Stimulated activated CD8-positive, alpha-beta memory T cell treated with anti-CD3 and anti-CD28 coated beads, Interleukin-2, amount 100 ng/mL, for 1 hour (primary cell): ENCODE measurements at places on chromosomes 12 and 14.

- no peak for DNase-seq
Observed at GRCh38 chr12:123164710-123165261, 13.9 kb upstream of the PITPNM2 start.

DNA sequence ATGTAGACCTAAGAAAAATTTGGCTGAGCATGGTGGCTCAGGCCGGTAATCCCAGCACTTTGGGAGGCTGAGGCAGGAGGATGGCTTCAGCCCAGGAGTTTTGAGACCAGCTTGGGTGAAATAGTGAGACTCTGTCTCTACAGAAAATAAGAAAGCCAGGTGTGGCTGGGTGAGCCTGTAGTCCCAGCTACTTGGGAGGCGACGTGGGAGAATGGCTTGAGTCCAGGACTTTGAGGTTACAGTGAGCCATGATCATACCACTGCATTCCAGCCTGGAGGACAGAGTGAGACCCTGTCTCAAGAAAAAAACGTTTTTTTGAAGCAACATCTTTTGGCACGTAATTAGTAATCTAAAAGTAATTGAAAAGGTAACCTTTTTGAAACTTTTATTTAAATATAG is 70.9 kb downstream of the FERMT2 start:
- DNase-seq = no peak

- no peak for DNase-seq
Observed at GRCh38 chr12:108611884-108612415, 14.1 kb upstream of the TMEM119 start.

- no peak for DNase-seq
Observed at GRCh38 chr14:20988717-20989470, 886 bp upstream of the METTL17 start.

GRCh38 chr12:56333197-56333678 is 562 bp downstream of the PAN2 start:
- DNase-seq = no peak

GRCh38 chr12:77925536-77926108 is 94.9 kb downstream of the NAV3 start:
- no peak for DNase-seq

GRCh38 chr12:10015450-10015849 is 5.0 kb downstream of the CLEC12B start:
- no peak for DNase-seq

DNA sequence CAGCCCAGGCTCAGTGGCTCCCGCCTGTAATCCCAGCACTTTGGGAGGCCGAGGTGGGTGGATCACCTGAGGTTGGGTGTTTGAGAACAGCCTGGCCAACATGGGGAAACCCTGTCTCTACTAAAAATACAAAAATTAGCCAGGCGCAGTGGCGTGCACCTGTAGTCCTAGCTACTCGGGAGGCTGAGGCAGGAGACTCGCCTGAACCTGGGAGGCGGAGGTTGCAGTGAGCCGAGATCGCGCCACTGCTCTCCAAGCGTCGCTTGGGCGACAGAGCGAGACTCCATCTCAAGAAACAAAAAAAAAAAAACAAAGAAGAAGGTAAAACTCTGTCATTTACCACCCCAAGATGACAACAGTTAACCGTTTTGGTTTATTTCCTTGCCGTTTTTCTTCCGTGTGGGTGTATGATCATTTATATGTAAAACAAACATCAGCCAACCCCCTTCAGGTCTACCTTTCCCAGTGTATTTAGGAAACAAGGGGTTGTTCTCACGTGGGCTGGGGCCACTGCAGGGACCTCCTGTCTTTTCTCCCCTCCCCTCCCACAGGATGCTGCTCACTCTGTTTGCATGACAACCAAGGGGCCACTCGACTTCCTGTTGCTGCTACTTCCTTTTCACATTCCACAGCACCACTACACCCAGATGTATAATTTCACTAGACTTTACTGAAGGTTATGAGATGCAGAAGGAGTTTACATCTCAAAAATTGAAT is 13.6 kb downstream of the TTC9 start:
- peak; percentile 34 for DNase-seq

- no peak for DNase-seq
Observed at GRCh38 chr12:50771409-50771808, 7.5 kb downstream of the ATF1 start.

DNA sequence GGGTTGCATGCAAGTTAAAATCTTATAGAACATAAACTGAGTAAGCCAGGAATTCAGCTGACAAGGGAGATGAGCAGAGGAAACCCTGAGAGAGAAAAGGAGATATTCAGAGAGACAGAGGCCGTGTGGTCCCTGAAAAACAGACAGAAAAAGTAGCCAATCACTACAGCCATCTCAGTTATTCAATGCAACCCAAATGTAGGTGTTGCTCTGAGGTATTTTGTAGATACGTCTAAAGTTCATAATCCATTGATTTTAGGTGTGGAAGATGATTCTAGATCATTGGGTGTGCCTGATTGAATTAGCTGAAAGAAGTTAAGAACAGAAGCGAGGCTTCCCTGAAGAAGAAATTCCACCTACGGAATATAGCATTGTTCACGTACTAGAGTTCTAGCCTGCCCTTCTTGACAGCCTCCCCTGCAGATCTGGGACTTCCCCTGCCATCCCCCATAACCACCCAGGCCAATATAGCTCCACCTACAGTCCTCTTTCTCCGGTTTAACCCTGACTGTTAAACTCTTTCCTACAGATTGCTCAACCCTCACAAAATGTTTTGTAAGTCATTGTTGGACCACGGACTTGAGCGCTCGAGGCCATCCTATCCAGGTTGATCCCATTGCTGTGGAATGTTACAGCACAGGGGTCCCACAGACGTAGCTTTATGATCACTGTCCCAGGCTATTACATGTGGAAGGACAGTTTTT is 21.7 kb downstream of the AICDA start:
- no peak for DNase-seq

- DNase-seq = no peak
Observed at GRCh38 chr12:67689385-67689784, 40.8 kb downstream of the DYRK2 start.

DNA sequence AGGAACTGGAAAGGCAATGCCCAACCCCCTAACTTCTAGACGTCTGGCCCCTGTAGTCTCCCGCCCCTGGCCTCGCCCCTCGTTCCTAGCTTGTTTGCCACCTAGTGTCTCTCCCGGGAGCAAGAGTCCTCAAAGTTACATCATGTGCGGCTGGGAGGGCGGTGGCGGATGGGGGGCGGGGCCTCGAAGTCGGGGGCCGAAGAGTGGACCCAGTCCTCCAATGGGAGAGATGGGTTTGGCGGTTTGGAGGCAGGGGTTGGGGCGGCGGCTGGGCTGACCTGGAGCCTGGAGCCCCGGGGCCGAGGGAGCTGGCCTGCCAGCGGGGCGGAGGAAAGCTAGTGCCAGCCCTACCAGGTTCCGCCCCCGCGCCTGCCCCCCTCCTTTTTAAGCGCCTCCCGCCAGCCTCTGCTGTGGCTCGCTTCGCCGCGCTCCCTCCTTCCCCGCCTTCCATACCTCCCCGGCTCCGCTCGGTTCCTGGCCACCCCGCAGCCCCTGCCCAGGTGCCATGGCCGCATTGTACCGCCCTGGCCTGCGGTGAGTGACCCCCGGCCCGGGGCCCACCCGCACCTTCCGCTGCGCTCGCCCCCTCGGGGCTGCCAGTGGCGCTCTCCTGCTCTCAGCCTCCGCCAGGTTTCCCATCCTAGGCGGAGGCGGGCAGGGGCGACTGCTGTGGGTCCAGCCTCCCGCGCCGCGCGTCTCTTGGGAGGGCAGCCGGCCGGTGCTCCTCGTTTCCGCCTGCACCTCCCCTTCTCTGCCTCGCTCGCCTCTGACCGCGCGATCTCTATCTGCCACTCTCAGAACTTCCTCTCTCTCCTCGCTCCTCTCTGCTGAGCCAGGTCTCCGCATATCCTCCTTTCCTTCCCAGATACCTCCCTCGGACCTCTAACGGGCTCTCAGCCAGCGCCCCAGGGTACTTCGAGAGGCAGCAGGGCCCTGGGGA is at the start of gene PCK2:
Gene PCK2 (plus strand): TSS at position 411 of the 940 bp plus-strand sequence. CDS start 95 bp downstream, at position 506.
- DNase-seq = peak; percentile 47

DNA sequence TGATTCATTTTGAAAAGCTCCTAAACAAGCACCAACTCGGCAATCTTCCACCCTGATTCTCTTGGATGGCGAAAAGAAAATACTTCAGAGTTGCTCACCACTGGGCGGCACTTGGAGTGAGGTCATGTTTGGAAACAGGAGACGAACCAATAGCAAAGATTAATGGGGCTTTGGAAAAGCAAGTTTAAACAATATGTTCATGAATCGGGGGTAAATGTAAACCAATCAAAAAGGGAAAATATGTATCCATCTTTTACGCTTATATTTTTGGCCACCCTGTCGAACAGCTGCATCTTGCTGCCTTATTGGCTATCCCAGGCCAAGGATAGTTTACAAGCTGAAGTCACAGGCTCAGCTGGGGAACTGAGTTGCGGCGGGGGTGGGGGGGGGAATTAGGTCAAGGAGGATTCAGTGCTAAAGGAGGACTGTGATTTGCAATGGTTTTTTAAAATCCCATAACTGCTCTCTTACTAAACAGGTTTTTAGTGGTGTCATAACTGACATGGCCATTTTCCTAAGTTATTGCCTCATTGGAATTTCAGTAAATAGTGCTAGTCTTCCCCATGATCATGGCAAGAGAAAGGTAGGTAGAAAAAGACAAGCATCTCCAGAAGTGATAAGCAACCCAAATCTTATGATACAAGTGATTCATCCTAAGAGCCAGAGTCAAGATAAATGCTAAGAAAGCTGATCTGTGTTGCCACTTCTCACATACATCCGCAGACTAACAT is 210.6 kb downstream of the PHLDA1 start:
- DNase-seq = no peak

GRCh38 chr12:115402443-115403180 is 718.6 kb upstream of the TBX3 start:
- DNase-seq = no peak

- DNase-seq = no peak
Observed at GRCh38 chr14:71933001-71933587, 865 bp downstream of the RGS6 start.

DNA sequence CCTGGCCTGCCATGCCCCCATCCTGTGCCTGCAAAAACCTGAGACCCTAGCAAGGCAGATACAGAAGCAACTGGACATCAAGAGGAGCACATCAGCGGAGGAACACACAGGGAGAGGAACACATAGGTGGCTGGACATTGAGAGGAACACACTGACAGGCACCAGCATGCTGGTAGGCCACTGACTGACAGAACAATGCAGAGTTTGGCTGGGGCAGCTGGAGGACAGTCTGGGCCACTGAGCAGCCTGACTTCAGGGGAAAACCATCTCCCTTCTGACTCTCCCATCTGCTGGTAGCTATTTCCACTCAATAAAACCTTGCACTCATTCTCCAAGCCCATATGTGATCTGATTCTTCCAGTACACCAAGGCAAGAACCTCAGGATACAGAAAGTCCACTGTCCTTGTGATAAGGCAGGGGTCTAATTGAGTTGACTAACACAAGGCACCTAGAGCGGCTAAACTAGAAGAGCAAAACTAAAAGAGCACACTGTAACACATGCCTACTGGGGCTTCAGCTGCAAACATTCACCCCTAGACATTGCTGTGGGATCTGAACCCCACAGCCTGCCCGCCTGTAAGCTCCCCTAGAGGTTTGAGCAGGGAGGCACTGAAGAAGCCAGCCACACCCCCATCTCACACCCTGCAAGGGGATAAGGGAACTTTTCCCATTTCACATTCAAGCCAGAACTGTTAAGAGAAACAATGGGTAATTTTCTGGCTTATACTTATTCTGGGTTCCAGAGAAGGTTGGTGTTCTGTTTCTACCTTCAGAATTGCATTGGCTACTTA is 22.1 kb downstream of the CLECL1 start:
- DNase-seq = no peak

DNA sequence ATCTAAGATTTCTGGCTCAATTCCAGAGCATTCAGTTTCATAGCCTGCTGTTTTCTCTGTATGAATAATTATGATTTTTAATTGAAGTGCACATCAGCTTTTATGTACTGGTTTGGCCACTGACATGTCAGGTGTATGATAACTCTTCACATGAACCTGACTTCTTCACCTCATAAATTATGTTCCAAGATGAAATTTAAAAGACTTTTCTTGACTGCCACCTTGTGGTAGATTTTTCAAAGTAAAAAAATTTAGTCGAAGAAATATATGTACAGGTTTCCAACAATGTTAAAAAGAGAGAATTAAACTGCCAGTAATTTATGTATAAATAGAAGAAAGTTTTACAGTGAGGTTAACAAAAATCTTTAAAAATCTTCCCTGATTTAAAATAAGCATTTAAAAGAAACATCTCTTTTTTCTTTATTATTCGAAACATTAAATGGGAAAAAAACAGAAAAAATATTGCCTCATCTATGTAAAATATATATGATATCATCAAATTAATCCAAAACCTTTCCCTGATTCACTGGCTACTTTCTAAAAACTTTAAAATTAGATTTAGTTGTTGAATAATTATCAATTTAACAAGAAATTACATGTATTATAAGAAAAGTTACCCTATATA is 124.9 kb upstream of the ATXN7L3B start:
- DNase-seq = no peak

DNA sequence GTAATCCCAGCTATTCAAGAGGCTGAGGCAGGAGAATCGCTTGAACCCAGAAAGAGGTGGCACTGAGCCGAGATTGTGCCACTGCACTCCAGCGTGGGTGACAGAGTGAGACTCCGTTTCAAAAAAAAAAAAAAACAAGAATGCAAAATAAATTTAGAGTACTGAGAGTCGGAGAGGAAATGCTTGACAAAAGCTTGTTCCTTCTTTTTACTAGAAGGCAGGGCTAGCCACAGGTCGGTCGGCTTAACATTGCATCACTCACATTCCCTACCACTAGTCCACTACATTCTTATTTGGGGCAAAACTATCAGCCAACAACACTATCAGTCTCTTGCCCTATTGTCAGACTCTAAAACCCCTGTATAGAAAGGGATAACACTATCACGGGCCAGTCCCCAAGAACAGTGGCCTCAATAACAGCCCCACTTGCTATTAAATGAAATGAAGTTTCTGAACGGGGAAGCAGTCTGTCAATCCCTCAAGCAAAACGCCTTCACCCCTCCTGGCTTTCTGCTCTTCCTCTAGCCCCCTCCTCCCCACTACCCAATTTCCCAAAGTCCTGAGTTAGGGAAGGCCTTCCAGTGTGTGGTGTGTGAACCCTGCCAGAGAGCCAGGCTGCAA is 1.0 kb downstream of the RNF41 start:
- DNase-seq = no peak

GRCh38 chr12:94284859-94285258 is 136.5 kb downstream of the PLXNC1 start:
- no peak for DNase-seq

- DNase-seq = no peak
Observed at GRCh38 chr14:56198438-56198837, 80.2 kb downstream of the PELI2 start.

GRCh38 chr14:59832653-59833294 is 37.8 kb downstream of the RTN1 start:
- no peak for DNase-seq

DNA sequence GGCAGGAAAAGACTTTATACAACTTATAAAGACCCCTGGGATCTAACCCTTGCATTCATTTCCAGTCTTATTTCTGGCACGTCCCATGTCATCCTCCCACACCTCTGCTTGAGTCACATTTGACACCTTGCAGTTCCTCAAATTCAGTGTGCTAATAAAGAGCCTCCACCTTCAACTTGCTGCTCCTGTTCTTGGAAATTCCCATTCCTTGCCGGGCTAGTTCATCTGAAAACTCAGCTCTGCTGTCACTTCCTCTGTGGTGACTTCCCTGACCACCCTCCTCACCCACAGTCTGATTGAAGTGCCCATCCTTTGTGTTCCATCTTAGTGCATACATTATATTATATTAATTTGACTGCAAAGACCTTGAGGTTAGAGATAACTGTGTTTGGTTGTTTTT is 37.4 kb upstream of the PSMA6 start:
- DNase-seq = no peak
